ENCODE measurements at places on chromosomes 1 and 21.
A peak's percentile ranks its signal among the peaks of the same experiment; 100 is the strongest.

- DNase-seq, result no peak
Observed at GRCh38 chr1:214143006-214143992, 137.7 kb upstream of the SMYD2 start.

GRCh38 chr21:45209046-45209445 is 78.6 kb downstream of the POFUT2 start:
- no peak for DNase-seq

DNA sequence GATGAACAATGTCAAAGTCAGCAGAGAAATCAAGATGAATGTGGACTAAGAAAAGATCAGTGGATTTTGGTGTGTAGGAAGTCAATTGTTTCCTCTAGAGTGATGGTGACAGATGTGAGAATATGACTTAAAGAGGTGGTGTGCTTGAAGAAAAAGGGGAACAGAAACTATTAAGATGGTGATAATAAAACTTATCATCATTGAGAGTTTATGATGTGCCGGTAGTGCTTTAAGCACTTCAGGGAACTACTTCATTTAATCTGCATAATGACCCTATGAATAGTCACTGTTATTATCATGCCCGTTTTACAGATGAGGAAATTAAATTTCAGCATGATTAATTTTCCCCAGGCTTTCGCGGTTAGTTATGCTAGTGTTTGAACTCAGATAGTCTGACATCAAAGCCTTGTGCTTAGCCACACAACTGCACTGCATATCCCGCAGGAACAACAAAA is 246.9 kb upstream of the LRRC7 start:
- DNase-seq, result no peak

- DNase-seq, result peak; percentile 18
Observed at GRCh38 chr1:159009704-159010361, at the start of gene IFI16. Gene IFI16 (plus strand): TSS chr1:159009907. CDS start chr1:159014681, 4,774 bp downstream.

GRCh38 chr1:178407215-178407614 is 89.5 kb downstream of the CLEC20A start:
- no peak for DNase-seq

- no peak for DNase-seq
Observed at GRCh38 chr1:183090391-183091006, 67.3 kb downstream of the LAMC1 start.

DNA sequence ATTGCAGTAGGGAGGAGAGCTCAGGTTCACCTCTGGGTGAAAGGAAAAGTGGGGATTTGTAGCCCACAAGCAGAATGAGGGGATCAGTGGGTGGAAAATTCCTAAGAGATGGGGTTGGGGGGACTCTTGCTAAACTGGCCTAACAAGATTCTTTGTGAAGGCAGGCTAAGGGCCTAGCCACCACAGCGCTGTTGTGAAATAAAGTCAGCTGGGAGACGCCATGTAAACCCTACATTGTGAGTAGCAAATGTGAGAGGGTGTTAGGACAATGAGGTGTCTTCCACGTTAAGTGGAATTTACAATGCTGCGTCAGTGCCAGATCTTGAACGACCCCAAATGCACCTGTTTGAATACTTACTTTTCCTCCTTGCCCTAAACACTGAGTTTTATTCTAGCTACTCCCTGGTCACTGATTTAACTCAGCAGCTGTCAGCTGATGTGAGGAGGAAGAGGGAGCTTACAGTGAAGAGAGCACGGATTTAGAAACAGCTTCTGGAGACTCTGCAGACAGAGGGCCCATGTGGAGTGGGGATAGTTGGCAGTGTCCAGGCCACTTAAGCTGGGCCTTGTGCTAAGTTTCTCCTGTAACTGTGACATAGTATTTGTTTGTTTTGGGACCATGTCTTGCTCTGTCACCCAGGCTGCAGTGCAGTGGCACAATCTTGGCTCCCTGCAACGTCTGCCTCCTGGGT is 17.3 kb downstream of the PDPN start:
- peak; percentile 32 for DNase-seq

DNA sequence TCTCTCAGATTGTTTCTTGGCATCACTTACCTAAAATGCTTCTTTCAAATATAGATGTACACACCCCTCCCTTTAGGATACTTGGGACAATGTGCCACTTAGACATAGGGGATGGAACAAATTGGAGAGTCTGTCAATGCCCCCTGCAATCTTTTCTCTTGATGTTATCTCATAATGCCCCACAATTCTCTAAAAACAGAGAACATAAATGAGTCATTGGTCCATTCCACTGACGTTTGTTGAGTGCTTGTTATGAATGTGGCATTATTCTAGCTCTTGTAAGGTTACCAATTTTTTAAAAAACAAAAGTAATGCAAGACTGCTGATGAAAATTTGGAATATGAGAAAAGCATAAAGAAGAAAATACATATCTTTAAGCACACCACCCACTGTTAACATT is 5.6 kb upstream of the SMIM11 start:
- no peak for DNase-seq

DNA sequence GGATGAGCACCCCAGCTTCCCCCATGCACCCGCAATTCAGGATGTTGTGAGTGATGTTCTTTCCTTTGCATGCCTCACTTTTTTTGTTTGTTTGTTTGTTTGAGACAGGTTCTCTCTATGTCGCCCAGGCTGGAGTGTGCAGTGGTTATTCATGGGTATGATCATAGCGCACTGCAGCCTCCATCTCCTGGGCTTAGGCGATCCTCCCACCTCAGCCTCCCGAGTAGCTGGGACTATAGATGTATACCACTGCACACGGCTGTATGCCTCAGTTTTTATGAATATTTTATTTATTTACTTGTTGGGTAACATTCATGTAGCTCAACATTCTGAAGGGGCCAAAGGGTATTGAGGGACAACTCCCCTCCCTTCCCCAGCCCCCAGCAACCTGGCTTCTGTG is 54.8 kb downstream of the H3-3A start:
- no peak for DNase-seq

- DNase-seq, result peak; percentile 13
Observed at GRCh38 chr1:224219011-224219611, 36.1 kb downstream of the DEGS1 start.

- DNase-seq, result no peak
Observed at GRCh38 chr1:44988531-44989156, 2.2 kb upstream of the EIF2B3 start.

GRCh38 chr1:30822006-30822405 is 64.4 kb upstream of the LAPTM5 start:
- DNase-seq, result no peak

DNA sequence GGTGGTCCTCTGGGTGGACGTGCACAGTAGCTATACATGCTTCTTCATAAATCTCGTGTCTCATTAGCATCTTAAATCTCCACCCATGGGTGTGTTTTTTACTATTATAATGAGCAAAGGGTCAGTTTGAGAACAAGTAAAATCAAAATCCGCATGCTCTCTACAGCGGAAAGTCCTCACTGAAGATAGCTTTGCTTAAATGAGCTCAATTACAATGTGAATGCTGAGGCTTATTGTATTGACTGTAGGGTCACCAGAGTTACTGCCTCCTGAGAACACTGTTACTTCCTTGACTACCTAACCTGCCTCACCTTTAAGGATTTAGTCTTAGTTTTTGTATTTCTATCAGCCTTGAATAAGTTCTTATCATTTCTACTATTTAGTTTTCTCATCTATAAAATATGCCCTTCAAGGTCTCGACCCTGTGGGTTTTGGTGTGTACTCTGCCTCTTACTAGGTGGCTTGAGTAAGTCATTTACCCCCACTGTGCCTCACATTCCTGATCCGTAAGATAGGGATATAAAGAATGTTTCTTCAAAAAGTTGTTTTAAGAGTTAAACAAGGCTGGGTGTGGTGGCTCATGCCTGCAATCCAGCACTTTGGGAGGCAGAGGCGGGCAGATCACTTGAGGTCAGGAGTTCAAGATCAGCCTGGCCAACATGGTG is 7.9 kb downstream of the SLAMF7 start:
- no peak for DNase-seq

GRCh38 chr1:215728169-215728568 is 161.1 kb downstream of the KCTD3 start:
- no peak for DNase-seq

GRCh38 chr1:41467673-41468072 is 16.8 kb downstream of the EDN2 start:
- DNase-seq, result no peak

GRCh38 chr1:161216945-161217712 is 2.0 kb downstream of the FCER1G start:
- no peak for DNase-seq

DNA sequence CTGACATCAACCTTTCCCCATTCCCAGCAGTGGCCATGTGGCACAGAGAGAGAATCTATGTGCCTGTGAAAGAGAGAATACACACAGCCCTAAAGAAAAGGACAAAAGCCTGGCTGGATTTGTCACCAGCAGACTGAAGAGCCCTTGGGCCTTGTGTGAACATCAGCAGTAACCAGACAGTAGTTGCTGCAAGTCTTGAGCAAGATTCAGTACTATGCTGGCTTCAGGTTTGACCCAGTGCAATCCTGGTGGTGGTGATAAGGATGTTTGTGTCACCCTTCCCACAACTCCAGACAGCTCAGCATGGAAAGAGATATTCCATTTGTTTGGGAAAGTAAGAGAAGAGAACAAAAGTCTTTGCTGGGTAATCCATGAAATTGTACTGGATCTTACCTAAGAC is 28.4 kb upstream of the GBP6 start:
- DNase-seq, result no peak

- DNase-seq, result no peak
Observed at GRCh38 chr1:53616927-53617326, 122.0 kb downstream of the GLIS1 start.

- no peak for DNase-seq
Observed at GRCh38 chr1:227621211-227621610, 57.9 kb downstream of the ZNF678 start.

- DNase-seq, result no peak
Observed at GRCh38 chr1:48903291-48903690, 126.6 kb upstream of the BEND5 start.

DNA sequence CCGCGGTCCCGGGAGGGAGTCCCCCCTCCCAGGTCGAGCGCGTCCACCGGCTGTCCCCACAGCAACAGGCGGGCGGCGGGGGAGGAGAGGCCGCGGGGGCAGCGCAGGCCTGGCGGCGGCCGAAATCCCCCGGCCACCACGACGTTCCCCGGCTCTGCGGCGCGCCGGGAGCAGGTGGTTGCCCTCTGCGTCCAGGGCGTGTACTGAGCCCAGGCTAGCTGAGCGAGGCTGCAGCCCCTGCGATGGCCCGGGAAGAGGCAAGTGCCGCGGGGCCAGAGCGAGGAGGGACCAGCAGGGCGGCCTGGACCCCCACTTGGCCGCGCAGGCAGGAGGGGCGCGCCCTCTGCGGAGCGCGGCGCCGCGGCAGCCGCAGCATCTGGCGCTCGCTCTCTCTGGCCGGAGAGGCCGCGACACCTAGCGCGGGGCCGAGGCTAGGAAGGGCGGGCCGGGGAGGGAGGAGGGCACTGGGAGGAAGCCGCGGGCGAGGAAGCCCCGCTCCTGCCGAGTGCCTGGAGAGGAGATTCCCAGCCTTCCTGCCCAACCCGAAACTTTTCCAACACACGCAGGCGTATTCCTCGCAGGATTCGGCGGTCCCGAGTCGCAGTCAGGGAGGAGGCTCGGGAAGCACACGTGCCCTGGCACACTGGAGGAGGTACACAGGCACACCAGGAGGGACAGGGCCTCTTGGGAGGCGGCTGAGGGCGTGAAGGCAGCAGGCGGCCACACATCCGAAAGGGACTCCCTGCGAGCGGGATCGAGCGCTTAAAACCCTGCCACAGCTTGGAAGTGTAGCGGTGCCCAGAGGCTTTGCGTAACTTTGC is 4.9 kb upstream of the PROX1 start:
- peak; percentile 71 for DNase-seq

GRCh38 chr1:30750731-30751291 is 6.8 kb downstream of the LAPTM5 start:
- no peak for DNase-seq

GRCh38 chr1:58469476-58469875 is 77.0 kb downstream of the OMA1 start:
- DNase-seq, result no peak

DNA sequence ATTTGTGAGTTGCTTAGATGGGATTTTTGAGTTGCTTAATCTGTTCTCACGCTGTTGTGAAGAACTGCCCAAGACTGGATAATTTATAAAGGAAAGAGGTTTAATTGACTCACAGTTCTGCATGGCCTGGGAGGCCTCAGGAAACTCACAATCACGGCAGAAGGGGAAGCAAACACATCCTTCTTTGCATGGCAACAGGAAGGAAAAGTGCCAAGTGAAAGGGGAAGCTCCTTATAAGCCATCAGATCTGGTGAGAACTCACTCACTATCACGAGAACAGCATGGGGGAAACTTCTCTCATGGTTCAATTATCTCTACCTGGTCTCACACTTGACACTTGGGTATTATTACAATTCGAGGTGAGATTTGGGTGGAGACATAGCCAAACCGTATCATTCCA is 10.3 kb downstream of the CLIC6 start:
- DNase-seq, result no peak

- DNase-seq, result no peak
Observed at GRCh38 chr1:8332806-8333205, 14.9 kb downstream of the SLC45A1 start.

- no peak for DNase-seq
Observed at GRCh38 chr1:34320053-34320669, 143.5 kb downstream of the C1orf94 start.

DNA sequence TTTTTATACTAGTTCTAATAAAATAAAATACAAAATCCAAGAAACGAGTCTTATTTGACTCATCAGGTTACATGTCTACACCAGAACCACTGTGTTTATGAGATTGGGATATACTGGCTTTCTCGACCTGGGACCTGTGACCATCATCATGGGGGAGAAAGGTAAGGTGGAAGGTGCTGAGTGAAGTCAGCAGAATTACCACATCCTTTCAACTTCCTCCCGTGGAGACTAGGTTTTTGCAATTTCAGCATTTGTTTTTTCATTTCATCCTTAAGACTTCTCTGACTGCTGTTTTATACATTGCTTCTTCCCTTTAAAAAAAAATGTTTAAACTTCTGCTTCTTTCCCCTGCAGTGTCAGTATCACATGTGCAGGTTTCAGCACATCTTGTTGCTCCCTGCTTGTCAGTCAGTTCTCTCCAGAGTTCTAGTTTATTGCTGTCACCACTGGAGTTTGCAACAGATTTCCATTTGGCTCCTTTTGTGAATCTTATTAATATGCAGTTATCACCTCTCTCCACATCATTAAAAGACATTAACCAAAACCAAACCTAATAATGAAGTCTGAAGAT is 60.4 kb upstream of the HAO2 start:
- DNase-seq, result no peak

Data from kidney (tissue), 22 donors.